Stimulated activated CD4-positive, alpha-beta T cell treated with anti-CD3 and anti-CD28 coated beads, Interleukin-1b, Interleukin-23, amount 100 ng/mL, for 48 hours (primary cell): ENCODE measurements at places on chromosomes 7 and 10.

DNA sequence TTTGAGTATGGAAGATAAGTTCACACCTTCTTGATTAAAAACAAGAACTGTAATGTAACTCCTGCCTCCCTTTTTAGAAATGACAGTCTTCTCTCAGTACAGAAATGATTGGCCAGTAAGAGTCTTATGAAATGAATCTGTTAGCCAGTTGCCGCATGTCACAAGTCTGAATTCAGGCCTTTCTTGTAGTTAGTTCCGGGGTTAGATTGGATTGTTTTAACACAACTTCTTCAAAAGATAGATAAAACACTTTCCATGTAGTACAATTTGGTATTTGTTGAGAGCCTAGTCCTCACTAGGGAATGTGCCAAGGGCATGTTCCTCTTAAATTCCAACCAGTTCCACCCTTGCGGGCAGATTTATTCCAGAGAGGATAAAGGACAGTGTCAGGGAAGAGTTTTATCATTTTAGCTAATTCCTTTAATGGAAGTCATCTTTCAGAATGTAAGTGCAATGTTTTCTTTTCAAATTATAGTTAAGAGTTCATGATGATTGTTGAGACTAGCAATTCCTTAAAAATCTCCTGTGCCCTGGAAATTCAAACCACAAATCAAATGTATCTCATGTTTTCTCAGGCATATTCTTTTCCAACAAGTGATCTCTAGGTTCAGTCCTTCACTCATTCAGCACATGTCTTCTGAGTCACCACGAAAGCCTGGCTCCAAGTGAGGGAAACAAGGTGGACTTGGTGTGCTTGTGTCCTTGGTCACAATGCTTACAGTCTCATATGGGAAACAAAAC, 4.1 kb downstream of the FHIP2A start:
- DNase-seq: no peak

DNA sequence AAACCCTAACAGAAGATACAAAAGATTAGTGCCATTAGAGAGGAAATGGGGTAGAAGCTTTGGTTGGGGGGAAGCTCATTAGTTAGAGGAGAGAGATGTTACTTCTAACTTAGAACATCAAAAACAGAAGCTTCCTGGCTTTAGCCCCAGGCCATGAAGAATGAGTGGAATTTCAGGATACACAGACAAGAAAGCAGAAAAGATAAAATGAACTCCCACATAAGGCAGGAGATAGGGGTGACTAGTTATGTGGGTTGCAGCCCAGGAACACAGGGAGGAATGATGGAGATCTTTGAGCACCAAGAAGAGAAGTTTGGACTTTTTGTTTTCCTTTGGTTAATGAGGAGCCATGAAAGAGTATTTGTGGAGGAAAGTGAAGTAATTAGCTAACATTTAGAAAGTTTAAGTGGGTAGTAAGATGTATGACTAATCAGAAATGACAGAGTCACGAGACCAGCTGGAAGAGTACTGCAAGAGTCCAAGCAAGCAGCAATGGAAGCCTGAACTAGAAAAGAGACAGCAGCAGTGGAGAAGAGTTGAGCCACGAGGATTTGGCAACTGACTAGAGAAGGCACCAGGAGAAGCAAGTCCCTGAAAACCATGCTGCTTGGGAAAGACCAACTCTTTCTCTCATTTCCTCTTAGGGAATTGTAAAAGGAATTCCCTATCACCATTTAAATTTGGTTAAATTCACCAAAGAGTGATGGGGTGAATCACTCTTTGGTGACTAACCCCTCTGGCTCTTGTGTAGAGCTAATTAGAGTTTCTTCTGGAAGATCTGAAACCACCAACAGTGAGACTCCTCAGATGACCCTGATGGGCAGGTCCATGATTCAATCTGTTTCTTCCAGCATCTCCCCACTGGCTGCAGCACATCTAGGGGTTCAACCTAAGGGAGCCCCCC, 131.9 kb downstream of the KCNMA1 start:
- DNase-seq: no peak

- no peak for DNase-seq
Measured at GRCh38 chr10:125213541-125214282, 53.3 kb upstream of the CTBP2 start.

- no peak for DNase-seq
Measured at GRCh38 chr10:70535001-70535400, 56.4 kb downstream of the PALD1 start.

DNA sequence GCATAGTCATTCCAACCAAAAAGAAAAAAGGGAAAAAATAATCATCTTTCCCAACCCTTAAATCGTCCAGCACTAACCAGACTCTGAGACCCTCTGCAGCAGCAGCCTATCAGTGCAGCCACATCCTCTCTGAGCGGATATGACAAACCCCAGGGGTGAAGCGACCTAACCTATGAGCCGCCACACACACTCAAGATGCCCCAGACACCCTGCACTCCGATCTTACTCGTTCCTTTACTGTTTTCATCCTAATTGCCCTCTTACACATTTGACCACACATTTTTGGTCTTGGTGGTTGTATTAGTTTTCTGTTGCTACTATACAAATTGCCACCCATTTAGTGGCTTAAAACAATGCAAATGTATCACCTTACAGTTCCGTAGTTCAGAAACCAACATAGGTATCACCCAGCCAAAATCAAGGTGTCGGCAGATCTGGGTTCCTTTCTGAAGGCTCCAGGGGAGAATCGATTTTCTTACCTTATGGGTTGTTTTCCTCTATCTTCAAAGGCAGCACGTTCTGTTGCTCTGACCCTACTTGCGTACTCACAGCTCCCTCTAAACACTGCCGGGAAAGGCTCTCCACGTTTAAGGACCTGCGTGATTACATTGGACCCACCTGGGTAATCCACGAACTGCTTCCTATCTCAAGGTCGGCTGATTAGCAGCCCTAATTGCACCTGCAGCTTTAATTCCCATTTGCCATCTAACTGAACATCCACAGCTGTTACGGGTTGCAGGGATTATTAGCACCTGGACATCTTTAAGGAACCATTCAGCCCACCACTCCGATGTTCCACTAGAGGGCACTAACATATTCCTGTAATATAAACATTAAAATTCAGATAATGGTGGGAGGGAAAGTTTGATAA, 37.3 kb upstream of the PRSS1 start:
- DNase-seq: peak; percentile 17

GRCh38 chr10:33126742-33127141, 168.7 kb upstream of the ITGB1 start:
- DNase-seq: peak; percentile 55

- no peak for DNase-seq
Measured at GRCh38 chr7:33750177-33750576, 155.2 kb upstream of the BMPER start.

- no peak for DNase-seq
Measured at GRCh38 chr7:90401989-90402388, 1.3 kb upstream of the CLDN12 start.

GRCh38 chr7:44236333-44236728, 35.6 kb downstream of the YKT6 start:
- no peak for DNase-seq

DNA sequence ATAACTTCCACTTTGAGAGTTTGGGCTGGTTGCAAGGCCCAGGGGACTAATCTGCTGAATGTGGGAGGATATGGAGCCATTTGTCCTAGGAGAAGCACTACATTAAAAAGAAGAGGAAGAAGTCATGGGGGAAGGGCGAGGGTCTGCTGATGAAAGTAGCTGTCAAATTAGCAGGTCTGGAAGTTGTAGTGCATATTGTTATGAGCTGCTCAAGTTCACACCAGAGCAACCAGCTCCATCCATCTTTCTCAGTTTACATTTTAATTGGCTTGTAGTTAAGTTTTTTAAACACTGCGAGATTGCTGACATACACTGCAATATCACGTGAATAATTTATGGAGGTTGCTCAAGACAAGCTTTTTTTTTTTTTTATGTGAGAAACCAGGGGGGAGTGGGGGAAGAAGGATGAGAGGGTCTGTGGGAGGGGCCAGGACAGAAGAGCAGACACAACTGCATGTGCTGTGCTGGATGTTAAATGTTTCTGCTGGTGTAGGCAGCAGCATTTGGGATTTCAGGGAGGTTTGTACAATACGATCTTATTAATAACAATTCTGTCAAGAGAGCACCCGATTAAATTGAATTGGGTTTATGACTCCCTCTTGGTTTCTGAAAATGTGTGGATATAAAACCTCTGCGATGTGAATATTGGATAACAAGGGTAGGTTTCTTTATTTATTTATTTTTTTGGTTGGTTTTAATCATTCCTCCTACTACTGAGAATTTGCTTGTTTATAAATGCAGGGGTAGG, 759.0 kb upstream of the GALNT17 start:
- DNase-seq: no peak

DNA sequence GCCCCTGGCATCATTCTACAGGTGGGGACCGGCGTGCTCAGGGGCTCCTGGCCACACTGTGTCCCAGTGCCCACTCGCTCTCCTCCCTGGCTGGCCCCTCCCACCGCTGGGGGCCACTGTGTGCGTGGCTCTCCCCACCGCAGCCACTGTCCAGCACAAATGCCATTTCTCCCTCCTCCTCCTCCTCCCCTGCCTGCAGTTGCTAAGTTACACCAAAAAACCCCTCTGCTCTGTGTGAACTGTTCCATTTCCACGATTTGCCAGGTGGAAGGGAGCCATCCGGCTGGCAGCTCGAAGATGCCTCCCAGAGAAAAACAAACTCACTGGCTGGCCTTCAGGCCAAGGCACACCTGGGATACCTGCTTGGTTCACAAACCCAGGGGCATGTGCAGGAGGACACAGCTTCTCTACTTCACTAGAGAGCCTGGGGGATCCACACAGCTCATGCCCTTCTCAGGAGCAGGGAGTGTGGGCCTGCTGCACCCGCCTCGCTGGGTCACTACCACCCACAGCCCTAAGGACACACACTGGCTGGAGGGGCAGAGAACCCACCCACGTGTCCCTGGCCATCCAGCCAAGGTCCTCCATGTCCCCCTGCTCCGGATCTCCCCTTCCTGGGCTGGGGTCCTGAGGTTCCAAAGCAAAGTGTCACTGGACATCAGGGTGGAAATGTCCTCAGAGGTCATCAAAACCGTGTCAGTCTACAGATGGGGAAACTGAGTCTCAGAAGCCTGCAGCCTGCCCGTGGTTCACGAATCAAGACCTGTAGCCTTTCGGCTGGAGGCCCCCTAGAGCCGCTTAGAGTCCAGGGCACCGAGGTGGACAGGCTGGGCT, 1.7 kb downstream of the RASGEF1A start:
- no peak for DNase-seq

GRCh38 chr10:119319161-119319919, 112.0 kb downstream of the GRK5 start:
- no peak for DNase-seq

- no peak for DNase-seq
Measured at GRCh38 chr7:157080111-157080730, 58.5 kb upstream of the UBE3C start.

DNA sequence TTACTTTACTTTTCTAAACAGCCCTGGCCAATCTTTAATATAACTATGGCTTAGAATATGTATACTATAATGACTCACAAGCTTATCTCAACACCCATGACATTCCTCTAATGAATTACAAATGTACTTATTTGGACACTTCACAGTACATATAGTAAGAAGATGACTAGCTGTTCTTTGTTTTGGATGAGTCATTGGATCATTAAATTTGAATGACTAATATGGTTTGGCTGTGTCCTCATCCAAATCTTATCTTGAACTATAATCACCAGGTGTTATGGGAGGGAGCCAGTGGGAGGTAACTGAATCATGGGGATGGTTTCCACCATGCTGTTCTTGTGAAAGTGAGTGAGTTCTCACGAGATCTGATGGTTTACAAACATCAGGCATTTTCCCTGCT, 807.5 kb upstream of the SORCS1 start:
- no peak for DNase-seq

DNA sequence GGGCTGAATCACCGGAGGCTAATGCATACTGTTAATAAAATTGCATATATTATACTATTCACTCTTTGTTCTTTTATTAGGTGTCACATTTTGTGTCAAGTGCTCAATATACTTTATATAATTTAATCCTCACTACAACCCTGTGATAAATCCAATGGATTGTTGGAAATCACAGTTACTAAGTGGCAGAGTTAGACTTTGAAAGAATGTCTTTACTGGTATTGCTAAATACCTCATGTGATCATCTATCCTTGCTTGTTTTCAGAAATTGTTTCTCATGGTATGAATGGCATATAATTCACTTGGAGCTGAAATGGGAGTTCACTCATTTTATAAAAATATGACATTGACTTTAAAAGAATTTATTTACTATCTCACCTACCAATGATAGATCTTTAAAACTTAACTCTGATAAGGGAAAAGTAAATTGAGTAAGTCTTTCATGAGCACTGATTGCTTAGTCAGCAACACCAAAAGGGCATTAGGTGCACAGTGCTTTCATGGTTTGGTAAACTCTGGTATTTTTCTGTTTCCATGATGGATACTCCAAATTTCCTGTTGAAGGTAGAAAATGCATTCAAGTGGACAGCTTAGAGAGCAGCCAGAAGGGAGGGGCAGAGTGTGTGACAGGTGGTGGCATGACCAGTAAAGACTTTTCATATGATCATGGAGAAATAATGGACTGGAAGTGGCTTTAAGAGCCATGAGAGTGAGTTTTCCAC, 22.6 kb downstream of the ENKUR start:
- DNase-seq: no peak

- DNase-seq: no peak
Measured at GRCh38 chr10:21463436-21463835, 62.0 kb downstream of the SKIDA1 start.

- no peak for DNase-seq
Measured at GRCh38 chr7:1914321-1914720, 244.2 kb downstream of the ELFN1 start.

- DNase-seq: no peak
Measured at GRCh38 chr10:52567247-52567580, 205.4 kb downstream of the MBL2 start.

DNA sequence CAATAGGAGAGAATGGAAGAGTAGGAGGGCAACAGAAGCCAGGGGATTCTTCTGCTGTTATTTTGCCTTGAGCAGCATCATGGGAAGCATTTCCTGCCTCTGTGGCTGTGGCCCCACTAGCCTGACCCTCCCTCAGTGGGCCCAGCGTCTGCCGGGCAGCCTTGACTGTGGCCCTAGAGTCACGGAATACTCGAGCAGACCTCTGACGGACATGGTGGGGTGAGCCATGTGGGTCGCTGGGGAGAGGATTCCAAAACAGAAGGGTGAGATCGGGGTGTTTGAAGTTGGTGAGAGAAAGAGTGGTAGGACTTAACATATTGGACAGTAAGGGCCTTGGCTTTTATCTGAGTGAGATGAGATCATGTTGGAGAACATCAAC, 8.3 kb upstream of the PRKAG2 start:
- no peak for DNase-seq

GRCh38 chr10:48608279-48608681, 3.4 kb upstream of the ARHGAP22 start:
- peak; percentile 12 for DNase-seq

- DNase-seq: no peak
Measured at GRCh38 chr10:73459683-73460314, 26.4 kb upstream of the MSS51 start.

- DNase-seq: no peak
Measured at GRCh38 chr7:117165656-117166055, 157.2 kb downstream of the WNT2 start.

DNA sequence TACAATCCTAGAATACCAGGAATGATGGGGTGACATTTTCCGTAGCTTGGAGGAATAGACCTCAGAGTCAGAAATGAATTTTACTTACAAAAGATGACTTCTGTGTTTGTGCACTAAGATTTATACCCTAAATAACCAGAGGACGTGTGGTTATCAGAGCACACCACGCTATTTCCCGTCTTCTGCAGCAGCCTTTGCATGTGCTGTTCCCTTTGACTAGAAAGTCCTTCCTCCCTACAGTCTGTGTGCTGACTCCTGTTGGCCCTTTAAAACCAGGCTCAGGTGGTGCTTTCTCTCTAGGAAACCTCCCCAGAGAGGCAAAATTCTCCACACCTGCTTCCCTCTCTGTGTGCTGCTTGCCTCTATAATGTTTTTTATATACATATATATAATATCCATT, 73.3 kb upstream of the SMNDC1 start:
- no peak for DNase-seq
